Mammary epithelial cell (primary cell): ENCODE measurements at places on chromosomes 5 and 9. TPM values are rescaled to one million over a fixed set of nuclear protein-coding genes. Genes with fewer than 3 reads are reported as not detected.

The PDZD2 gene
- 0.48 and 0.71 TPM in 2 replicates for total RNA-seq

The WDR38 gene
- not detected in 2 replicates for total RNA-seq

The FST gene
- 488 and 507 TPM in 2 replicates for total RNA-seq

The WHRN gene
- total RNA-seq, result 9.7 and 18.5 TPM in 2 replicates

The RMND5B gene
- 23.8 and 35.3 TPM in 2 replicates for total RNA-seq

The RASEF gene
- total RNA-seq, result 1.5 and 2.0 TPM in 2 replicates

The CNTFR gene
- not detected in 2 replicates for total RNA-seq

The GABBR2 gene
- not detected in 2 replicates for total RNA-seq

The TOR1A gene
- total RNA-seq, result 38.2 and 43.0 TPM in 2 replicates

The HTR1A gene
- total RNA-seq, result not detected in 2 replicates

The KIF4B gene
- not detected for total RNA-seq

The SPATA31C1 gene
- not detected for total RNA-seq

The BSPRY gene
- total RNA-seq, result 0.16 and 0.32 TPM in 2 replicates

The PPP2R2B gene
- 0.72 and 1.0 TPM in 2 replicates for total RNA-seq

The PRRT1B gene
- total RNA-seq, result not detected in 2 replicates

The IFNB1 gene
- not detected in 2 replicates for total RNA-seq

The AQP7 gene
- total RNA-seq, result not detected

The TRIM52 gene
- 5.7 TPM for total RNA-seq

The DNM1 gene
- 2.4 and 3.2 TPM in 2 replicates for total RNA-seq

The MSMP gene
- not detected in 2 replicates for total RNA-seq

The GFRA3 gene
- total RNA-seq, result not detected in 2 replicates
